ENCODE measurements at places on chromosomes 5 and 9. TPM values are rescaled to one million over a fixed set of nuclear protein-coding genes. Genes with fewer than 3 reads are reported as not detected.

Gene SHISAL2B
- not detected for total RNA-seq

Gene TXNDC8
- not detected for total RNA-seq

Gene POU5F2
- total RNA-seq, result 0.24 TPM

Gene PLPP6
- 5.5 TPM for total RNA-seq

Gene MYORG
- total RNA-seq, result 1.7 TPM

Gene PTGR1
- total RNA-seq, result 86.5 TPM

Gene SLC36A2
- not detected for total RNA-seq

Gene ABLIM3
- total RNA-seq, result 19.1 TPM

DNA sequence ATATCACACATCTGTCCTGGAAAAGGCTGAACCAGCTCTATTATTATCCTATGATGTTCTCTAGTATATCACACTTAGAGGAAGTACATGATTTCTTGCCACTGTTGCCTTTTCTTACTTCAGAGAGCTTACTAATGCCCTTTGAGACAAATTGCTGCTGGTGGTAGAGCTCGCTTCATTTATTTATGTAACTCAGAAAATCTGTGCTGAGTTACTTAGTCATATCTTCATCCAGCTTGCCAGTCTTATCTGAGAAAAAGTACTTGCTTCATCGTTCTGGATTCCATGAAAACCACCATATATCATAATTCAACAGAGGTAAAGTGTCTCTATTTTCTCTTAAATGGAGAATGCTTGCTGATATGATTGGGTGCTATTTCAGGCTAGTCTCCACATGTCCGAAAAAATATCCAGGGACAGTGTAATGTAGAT is 26.6 kb downstream of the PTPDC1 start:
- DNase-seq, result no peak

- peak; percentile 63 for DNase-seq
Measured at GRCh38 chr5:61280205-61280604, 51.9 kb upstream of the ZSWIM6 start.

DNA sequence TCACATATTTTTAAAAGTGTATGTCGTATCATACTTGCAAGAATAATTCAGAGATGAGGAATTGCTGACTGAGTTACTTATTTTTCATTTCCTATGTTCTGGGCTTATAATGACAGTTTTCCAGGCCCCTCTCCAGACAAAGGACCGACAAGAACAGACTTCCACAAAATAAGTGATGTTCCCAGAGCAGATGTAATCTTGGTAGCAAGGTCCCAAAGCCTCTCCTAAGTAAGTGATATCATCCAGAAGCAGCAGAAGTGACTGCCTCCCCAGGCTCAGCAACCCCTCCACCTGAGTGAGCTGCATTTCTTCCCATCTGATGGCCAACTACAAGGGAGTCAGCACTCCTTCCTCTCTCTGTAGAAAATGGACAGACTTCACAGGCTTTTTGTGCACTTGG is 57.1 kb downstream of the SEMA6A start:
- no peak for DNase-seq

DNA sequence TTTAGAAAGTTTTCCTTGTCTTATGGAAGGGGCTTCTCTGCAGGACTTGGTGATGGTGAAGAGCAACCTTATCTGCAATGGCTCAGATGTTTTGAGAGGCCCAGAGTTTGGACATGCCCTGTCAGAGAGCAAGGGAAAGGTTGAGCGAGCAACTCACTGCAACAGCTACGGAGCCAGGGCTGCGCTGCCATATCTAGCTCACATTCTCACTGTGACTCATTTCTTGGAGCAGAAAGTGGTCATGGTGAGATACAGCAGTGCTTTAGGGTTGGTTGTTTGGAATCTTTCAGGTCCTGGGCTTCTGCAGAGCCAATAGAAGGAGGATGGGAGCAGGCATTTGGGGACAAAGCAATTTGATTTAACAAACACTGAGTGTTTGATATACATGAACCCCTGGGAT is 12.3 kb downstream of the GLRA1 start:
- DNase-seq, result peak; percentile 8

DNA sequence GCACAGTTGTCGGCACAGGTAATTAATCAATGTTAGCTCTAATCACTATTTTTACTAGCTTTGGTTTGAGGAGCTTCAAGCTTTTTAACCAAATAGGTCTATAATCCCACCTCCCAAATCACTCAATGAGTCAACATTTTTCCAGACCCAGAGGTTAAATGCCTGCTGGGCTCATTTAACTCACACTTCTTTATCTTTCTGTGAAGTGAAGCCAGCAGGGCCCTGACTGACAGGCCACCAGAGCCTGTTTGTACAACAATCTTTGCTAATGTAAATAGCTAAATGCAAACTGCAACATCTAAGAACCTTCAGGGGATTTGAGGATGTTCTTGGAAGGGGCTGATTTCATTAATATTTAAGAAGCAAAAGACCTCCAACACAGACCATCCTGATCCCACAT is 98.4 kb upstream of the NREP start:
- no peak for DNase-seq

GRCh38 chr9:131720330-131720729 is 19.5 kb downstream of the RAPGEF1 start:
- DNase-seq, result no peak

- no peak for DNase-seq
Measured at GRCh38 chr9:136707849-136708517, 4.4 kb upstream of the DIPK1B start.

DNA sequence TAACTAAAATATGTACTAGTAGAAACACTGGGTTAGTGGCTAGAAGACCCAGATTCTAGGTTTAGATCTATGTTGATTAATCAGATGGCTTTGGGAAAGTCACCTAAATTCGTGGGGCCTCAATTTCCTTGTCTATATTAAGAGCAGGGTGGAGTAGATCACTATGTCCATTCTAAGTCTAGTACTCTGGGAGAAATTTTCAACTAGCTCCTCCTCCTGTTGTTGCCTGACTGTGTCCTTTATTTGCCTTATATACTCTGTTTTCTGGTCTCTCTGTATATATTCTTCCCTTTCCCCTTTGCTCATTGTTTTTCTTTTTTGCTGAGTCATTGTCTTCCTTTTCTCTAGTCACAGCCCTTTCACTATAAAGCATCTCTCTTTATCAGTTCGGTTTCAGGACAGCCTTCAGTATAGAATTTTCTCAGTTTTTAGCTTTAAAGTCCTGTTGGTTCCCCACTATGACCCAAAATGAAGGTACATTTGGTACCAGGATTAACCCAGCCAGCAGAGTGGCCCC is 44.5 kb upstream of the CDH6 start:
- DNase-seq, result no peak

GRCh38 chr5:27810458-27810857 is 772.1 kb upstream of the CDH9 start:
- DNase-seq, result no peak

- DNase-seq, result peak; percentile 59
Measured at GRCh38 chr9:124551472-124552272, 44.5 kb upstream of the NR5A1 start.

- peak; percentile 8 for DNase-seq
Measured at GRCh38 chr5:137190441-137190840, 308.7 kb downstream of the SPOCK1 start.

- no peak for DNase-seq
Measured at GRCh38 chr9:19020886-19021455, 12.0 kb downstream of the SAXO1 start.
